ENCODE measurements at places on chromosomes 7 and 10. TPM values are rescaled to one million over a fixed set of nuclear protein-coding genes. Genes with fewer than 3 reads are reported as not detected.

The HMX2 gene
- not detected for total RNA-seq

The ADCY1 gene
- total RNA-seq = 5.9 TPM

The ZNF485 gene
- total RNA-seq = 1.8 TPM

The C10orf95 gene
- not detected for total RNA-seq

The KIF11 gene
- total RNA-seq = 1.1 TPM

The LLCFC1 gene
- not detected for total RNA-seq

The RNF32 gene
- 0.30 TPM for total RNA-seq

The ZNF33A gene
- 21.2 TPM for total RNA-seq

The ECHDC3 gene
- total RNA-seq = 101 TPM

The ATRNL1 gene
- total RNA-seq = 0.41 TPM

The INA gene
- total RNA-seq = not detected

The VWA2 gene
- not detected for total RNA-seq

The LRRC17 gene
- 2.1 TPM for total RNA-seq

The TWNK gene
- 6.6 TPM for total RNA-seq

The HIP1 gene
- total RNA-seq = 18.0 TPM

The TMEM168 gene
- 12.8 TPM for total RNA-seq

The CYP2W1 gene
- not detected for total RNA-seq

The PNLIP gene
- not detected for total RNA-seq

The STAG3 gene
- 0.51 TPM for total RNA-seq

The TMEM229A gene
- not detected for total RNA-seq

The MPLKIP gene
- total RNA-seq = 17.8 TPM

The CYP17A1 gene
- not detected for total RNA-seq

The SPDYE6 gene
- total RNA-seq = not detected

The NAT16 gene
- not detected for total RNA-seq

The OR9A2 gene
- total RNA-seq = not detected

The ARHGAP22 gene
- 3.5 TPM for total RNA-seq

The ACHE gene
- 0.73 TPM for total RNA-seq

The SOSTDC1 gene
- total RNA-seq = 1.0 TPM

The ADAM8 gene
- total RNA-seq = 2.0 TPM

The CTNNA3 gene
- total RNA-seq = 120 TPM

The ASZ1 gene
- not detected for total RNA-seq

The TMEM225B gene
- not detected for total RNA-seq

The FAM25A gene
- not detected for total RNA-seq

The SPDYE16 gene
- not detected for total RNA-seq

The ZNF736 gene
- 3.4 TPM for total RNA-seq

The POLR2J3 gene
- total RNA-seq = 8.3 TPM

The ZEB1 gene
- total RNA-seq = 75.5 TPM

The NKX6-2 gene
- total RNA-seq = not detected

The CHPF2 gene
- 11.6 TPM for total RNA-seq

The KCNIP2 gene
- total RNA-seq = 409 TPM

The MYPN gene
- 112 TPM for total RNA-seq

The GNA12 gene
- 40.8 TPM for total RNA-seq

The SLC13A1 gene
- not detected for total RNA-seq

The OPN1SW gene
- total RNA-seq = not detected

The CTAGE15 gene
- total RNA-seq = not detected

The RAMP3 gene
- total RNA-seq = 33.8 TPM

The TAS2R4 gene
- total RNA-seq = 0.14 TPM

The MMP21 gene
- not detected for total RNA-seq

The HYAL4 gene
- total RNA-seq = not detected

The LGI1 gene
- total RNA-seq = not detected

The WEE2 gene
- total RNA-seq = not detected

The MPP7 gene
- 13.1 TPM for total RNA-seq

The CHAT gene
- total RNA-seq = not detected

The BEND7 gene
- total RNA-seq = 18.6 TPM

The ANKRD22 gene
- total RNA-seq = not detected

The VIPR2 gene
- total RNA-seq = 17.0 TPM

The UTF1 gene
- total RNA-seq = not detected

The TMEM254 gene
- total RNA-seq = 9.7 TPM

The KIAA1549 gene
- 1.8 TPM for total RNA-seq
